ENCODE measurements at places on chromosomes 2 and 18.

DNA sequence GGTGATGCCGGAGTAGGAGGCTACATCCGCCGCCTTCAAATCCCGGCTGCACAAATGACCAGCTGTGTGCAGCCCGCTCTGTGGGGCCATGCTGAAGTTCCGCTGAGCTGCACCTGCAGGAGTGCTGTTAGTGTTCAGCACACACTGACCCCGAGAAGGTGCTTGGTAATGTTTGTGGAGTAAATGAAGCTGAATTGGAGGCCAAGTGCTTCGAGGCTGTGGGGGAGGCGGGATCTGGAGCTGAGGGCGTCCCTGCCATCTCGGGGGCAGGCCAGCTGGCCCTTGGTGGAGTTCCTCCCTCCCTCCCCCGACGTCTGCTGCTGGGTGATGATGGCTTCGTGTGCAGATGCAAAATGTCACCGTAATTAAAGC is 23.2 kb downstream of the KCNF1 start:
- no peak for DNase-seq

DNA sequence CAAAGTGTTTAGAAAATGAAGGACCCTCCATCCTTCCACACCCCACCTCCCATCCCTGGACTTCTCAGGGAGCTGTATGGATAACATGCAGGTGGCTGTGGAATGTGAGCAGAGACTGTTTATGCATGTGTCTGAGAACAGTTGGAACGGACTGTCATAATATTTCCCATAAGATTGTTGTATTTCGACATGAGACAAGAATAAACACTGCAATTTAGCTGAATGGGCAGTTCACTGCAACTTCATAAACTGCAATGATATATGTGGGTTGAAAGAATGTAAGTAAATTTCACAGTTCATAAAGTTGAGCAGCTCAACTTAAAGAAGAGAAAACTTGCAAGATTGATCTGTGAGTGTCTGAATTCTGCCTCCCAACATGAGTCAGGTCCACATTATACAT is 74.6 kb downstream of the MEP1B start:
- no peak for DNase-seq

GRCh38 chr2:147356157-147356556 is 488.7 kb upstream of the ACVR2A start:
- DNase-seq, result peak; percentile 13

- peak; percentile 90 for DNase-seq
These were observed 55.9 kb upstream of the CTLA4 start for GRCh38 chr2:203811491-203812221.

GRCh38 chr18:45910405-45911023 is 56.6 kb downstream of the EPG5 start:
- DNase-seq, result peak; percentile 72

DNA sequence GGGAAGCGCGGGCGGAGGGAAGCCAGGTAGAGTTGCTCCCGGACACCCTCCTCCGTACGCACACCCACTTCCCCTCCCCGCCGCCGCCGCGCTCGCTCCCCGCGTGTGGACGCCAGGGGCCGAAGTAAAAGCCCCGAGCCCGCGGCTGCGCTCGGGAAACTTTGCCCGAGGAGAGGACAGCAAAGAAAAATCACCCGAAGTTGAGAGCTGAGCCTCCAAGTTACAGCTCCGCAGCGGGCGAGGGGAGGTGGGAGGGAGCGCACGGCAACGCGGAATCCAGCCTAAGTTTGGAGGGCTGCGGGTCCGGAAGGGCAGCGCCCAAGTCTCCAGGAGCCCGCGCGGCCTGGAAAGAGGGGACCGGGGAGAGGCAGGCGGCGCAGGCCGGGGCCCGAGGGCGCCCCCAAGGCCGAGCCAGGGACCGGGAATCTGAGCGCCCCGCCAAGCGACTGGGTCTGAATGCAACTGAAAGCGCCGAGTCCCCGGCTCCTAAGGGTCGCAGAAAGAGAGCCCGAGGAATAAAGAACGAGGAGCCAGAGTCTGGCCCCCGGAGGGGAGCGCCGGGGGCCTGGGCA is 706 bp upstream of the BCL11A start:
- peak; percentile 22 for DNase-seq

- no peak for DNase-seq
These were observed 63.3 kb downstream of the EDAR start for GRCh38 chr2:108925735-108926134.

DNA sequence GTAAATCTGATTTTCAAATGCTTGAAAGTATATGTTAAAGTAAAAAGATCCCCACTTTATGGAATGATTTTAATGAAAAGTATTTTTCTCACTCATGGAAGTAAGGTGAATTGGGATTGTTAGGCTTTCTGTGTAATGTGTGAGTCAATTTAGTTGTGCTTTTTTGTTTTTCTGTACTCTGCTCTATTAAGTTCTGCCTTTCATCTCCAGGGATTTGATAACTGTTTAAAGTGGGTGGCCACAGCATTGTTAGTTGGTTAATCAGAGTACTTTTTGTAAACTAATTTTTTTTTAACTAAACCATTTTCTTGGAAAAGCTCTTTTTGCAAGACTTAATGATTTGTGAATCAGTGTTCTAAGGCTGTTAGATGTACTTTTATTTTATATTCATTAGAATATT is 76.8 kb downstream of the ABI2 start:
- DNase-seq, result no peak

- no peak for DNase-seq
These were observed 65.3 kb downstream of the C1D start for GRCh38 chr2:67997528-67997900.

GRCh38 chr2:1923541-1923940 is 179.2 kb upstream of the PXDN start:
- DNase-seq, result no peak

DNA sequence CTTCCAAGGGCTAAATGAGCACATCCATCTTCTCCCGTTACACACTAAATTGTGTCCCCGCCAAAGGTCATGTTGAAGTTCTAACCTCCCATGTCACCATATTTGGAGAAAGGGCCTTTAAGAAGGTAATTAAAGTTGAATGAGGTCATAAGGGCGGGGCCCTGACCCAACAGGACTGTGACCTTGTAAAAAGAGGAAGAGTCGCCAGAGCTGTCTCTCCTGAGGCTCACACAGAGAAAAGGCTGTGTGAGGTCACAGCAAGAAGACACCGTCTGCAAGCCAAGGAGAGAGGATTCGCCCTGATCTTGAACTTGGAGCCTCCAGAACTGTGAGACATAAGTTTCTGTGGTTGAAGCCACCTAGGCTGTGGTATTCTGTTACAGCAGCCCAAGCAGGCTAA is 24.1 kb downstream of the TRABD2A start:
- peak; percentile 66 for DNase-seq

DNA sequence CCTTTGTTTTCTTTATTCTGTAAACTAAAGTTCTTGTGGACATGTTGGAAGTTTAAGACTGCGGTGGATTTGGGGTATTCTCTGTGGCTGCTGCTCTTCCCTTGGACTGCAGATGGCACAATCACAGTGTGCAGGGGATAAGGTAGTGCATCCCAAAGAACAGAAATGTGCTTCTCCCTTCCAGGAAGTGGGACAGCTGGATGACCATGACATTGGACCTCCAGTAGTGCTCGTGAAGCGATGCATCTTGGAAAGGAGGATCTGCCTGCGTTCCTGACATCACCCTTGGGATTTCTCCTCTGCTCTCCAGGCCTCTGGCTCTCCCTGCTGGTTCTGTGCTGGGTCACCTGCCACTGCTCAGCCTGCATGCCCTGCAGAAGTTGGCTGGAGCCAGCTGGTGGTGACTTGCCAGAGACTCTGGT is 109.9 kb downstream of the SLC4A3 start:
- DNase-seq, result no peak
